Left ventricle myocardium superior (tissue), 1 donor: ENCODE measurements at places on chromosomes 5 and 9. TPM values are rescaled to one million over a fixed set of nuclear protein-coding genes. Genes with fewer than 3 reads are reported as not detected.

PCDHGB6 gene
- 4.7 TPM for total RNA-seq

LTC4S gene
- total RNA-seq, result 7.1 TPM

GRCh38 chr9:19087106-19088000, 15.4 kb downstream of the HAUS6 start:
- DNase-seq, result no peak

DNA sequence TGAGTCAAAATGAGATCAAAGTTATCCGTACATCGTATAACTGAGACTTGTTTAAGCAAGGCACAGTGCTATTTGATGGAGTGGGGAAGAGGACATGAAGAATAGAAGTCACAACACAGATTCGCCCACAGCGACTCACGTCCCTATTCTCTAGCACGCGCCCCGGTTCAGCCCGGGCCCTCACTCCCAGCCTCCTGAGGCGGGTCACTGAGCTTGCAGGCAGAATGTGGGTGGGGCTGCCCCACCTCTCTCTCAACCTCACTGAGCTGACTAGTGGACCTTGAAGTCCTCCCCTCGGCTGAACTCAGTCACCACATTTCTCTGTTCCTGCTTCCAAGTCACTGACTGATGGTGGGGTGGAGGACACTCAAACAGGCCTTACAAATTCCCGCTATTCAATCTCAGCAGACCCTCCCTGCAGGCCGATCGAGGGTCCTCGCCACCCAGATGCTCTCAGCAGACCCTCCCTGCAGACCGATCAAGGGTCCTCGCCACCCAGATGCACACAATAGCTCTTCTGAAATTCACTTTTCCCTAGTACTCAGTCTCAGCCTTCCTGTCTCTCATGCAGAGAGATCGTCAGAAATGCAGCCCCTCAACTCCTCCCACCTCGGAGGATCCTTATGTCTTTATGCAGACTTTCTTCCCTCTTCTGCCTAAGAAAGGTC, 12.9 kb downstream of the GLDC start:
- DNase-seq, result no peak

DNA sequence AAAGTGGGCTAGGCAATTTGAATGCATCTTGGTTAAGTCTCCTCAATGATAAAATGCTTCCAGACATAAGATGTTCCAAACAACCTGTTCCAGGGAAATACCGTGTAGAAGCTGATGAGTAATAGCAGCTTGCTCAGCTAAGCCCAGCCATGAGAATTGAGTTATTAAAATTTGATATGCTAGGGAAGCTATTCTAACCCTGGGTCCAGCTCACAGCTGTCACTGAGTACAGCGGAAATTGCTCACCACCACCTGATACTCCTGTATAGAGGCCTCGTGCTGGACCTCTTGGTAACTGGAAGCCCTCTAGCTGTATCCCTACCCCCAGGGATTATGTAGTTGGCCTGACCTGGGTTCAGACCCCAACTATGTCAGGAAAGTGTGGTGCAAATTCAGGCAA, 521.3 kb upstream of the TRPC7 start:
- no peak for DNase-seq

SLC36A2 gene
- 0.22 TPM for total RNA-seq

DNA sequence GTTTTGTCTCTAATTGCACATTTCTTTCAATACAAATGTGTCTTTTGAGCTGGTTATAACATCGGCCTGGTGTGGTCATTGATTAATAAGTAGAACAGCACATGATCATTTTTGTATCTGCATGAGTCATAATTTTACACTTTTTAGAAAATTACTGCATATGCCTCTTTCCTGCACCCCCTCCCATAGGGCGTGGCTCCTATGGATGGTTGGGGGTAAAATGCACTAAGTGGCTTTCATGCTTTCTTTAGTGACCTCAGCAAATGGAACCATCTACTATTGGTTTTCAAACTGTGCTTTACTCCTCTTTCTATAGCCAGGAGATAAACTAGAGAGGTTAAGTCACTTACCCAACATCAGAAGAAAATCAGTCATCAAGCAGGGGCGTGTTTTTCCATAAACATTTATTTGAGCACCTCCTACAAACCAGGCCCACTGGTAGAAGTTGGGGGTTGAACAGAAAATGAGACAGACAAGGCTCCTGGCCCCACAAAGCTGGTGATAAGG, 3.8 kb downstream of the ANXA6 start:
- no peak for DNase-seq

DNA sequence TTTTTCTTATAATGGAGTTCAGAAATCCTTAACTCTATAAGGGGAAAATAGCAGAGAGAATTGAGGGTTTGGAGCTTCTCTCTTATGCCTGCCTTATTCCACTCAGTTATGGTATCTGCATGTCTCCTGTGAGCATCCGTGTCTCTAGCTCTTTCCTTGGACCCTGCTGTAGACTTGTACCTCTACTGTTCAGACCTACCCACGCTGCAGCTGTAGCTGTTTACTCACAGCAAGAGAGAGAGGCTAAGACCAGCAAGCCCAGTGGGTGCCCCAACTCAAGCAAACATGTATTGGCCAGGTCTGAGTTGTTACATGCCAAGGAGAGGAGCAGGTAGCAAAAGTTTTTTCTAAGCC, 7.1 kb upstream of the PCSK1 start:
- no peak for DNase-seq

DNA sequence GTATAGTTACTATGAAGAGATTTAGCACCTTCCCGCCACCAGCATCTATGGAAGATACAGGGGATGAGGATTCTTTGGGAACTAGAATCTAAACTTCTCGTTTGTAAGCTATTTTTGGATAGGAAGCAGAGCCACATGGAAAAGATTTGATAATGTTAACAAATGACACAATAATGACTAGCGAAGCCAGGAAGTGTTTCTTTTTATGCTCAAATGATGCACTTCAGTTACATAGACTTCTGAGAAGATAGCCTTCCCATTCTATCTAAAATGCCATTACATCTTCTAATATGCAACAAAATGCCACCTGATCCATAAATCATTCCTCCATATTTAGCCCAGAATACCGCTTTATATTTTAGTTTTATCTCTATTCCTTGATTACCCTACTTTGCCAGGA, 17.0 kb upstream of the TNC start:
- no peak for DNase-seq

GRCh38 chr5:159782197-159782994, 133.9 kb upstream of the ADRA1B start:
- DNase-seq, result no peak

GRCh38 chr5:172095368-172096206, 89.1 kb upstream of the FBXW11 start:
- DNase-seq, result no peak

DNA sequence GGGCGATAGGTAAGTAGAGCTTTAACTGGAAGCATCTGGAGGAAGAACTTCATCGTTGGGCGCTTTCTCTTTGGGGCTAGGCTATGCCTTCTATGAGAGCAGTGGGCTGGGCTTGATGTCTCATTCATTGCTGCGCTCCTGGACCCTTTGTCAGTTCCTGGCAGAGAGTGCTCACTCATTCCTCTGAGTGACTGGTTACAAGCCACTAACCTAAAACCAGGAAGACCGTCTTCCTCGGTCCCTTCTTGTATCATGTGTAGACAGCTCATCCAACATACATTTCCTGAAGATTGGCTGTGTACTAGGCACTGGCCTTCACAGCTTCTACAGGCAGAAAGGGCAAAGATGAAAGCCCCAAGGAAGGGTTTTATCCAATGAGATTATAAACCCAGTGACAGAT, 6.4 kb downstream of the SWI5 start:
- DNase-seq, result no peak

GRCh38 chr5:132087176-132087575, 13.6 kb downstream of the CSF2 start:
- no peak for DNase-seq

GRCh38 chr9:21964925-21965385, 29.2 kb downstream of the CDKN2A start:
- DNase-seq, result no peak

LCN10 gene
- total RNA-seq, result 10.6 TPM

SKP2 gene
- total RNA-seq, result 5.4 TPM
